ENCODE measurements at places on chromosomes 5 and 9.
A peak's percentile ranks its signal among the peaks of the same experiment; 100 is the strongest.

- DNase-seq = peak; percentile 60
Observed at GRCh38 chr9:93096131-93096802, at the start of gene CARD19. TSS of gene CARD19 (plus strand) at chr9:93096217. CDS start at chr9:93096346, 129 bp downstream.

GRCh38 chr5:132027027-132027426 lies 15.6 kb upstream of the ACSL6 start:
- no peak for DNase-seq

- no peak for DNase-seq
Observed at GRCh38 chr5:57825031-57825686, 342.5 kb upstream of the ACTBL2 start.

- DNase-seq = no peak
Observed at GRCh38 chr9:38112049-38112448, 43.0 kb upstream of the SHB start.

GRCh38 chr9:121088576-121088975 lies 13.8 kb downstream of the CNTRL start:
- no peak for DNase-seq

DNA sequence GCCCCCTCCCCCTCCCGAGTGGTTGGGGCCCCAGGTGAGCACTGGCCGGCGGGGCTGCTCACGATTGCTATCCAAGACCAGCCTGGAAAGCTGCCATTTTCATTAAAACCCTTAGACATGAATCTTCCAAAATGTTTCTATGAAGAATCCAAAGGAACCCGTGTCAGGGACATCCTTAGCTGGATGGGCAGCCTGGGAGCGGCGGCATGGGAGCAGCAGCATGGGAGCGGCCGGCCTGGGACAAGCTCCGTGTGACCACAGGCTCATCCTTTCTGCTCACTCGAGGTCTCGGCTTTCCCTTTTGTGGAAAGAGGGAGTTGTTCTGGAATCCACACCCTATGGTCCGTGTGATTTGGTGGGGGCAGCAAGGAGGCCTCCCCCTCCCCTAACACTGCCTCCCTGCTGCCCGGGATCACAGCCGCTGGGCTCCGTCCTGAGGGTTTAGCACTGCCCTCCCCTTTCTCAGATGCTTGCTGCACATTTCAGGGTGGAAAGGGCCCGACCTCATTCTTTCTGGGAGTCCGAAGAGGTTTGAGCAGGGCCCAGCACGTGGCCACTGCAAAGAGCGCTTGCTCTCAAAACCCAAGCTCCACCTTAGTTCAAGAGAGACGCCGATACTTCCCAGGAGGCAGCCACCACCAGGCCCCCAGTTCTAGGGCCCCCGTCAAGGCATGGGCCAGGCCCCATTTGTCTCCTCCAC lies 127.7 kb downstream of the RXRA start:
- no peak for DNase-seq

DNA sequence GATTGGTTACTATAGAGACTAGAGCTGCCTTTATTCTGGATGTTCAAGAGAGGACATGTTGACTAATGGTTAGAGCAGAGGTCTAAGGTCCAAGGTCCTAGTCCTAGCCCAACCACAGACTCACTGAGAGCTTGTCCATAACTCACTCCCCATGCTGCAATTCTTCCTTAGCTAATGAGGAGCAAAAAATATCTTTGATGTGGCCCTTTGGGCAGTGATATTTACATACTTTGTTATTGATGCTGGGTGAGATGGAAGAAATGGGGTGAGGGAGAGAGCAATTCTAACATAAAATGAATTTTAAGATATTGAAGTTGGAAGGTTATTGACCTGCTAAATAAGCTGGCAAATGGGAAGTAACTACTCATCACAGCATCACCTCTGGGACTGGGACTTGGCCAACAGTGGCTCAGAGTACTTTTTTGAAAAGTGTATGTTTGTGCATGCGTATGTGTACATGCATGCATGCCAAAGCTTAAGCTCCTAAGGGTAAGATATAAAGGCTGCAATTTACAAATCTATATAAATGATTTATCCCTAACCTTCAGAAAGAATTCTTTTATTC lies 58.0 kb upstream of the ANKRD55 start:
- DNase-seq = no peak

DNA sequence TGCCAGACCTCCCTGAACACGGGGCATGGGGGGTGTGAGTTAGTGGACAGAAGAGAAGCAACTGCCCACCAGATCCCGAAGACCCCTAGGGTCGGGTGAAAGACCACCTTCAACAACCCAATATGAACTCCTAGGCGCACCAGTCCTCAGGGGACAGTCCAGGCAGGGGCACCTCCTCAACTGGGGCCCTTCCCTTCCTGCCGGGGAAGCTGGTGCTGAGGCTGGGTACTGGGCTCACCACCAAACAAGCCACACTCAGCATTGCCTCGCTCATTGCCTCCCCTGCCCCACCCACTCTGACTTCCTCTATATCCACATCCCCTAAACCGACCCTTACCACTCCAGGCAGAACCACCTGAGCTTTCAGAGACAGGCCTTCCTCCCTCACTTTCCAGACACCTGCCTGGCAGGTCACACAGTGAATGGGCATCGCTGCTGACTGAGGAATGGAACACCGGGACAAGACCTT lies 42.5 kb downstream of the SEMA4D start:
- DNase-seq = no peak

GRCh38 chr9:131864531-131864930 lies 124.7 kb upstream of the RAPGEF1 start:
- no peak for DNase-seq

GRCh38 chr5:123882319-123882964 lies 370.5 kb downstream of the CSNK1G3 start:
- DNase-seq = no peak

- no peak for DNase-seq
Observed at GRCh38 chr5:178231539-178232123, 971 bp downstream of the PHYKPL start.

- DNase-seq = no peak
Observed at GRCh38 chr9:36328798-36329411, 70.7 kb upstream of the GNE start.

- DNase-seq = no peak
Observed at GRCh38 chr5:151168602-151169344, 11.2 kb upstream of the ANXA6 start.

DNA sequence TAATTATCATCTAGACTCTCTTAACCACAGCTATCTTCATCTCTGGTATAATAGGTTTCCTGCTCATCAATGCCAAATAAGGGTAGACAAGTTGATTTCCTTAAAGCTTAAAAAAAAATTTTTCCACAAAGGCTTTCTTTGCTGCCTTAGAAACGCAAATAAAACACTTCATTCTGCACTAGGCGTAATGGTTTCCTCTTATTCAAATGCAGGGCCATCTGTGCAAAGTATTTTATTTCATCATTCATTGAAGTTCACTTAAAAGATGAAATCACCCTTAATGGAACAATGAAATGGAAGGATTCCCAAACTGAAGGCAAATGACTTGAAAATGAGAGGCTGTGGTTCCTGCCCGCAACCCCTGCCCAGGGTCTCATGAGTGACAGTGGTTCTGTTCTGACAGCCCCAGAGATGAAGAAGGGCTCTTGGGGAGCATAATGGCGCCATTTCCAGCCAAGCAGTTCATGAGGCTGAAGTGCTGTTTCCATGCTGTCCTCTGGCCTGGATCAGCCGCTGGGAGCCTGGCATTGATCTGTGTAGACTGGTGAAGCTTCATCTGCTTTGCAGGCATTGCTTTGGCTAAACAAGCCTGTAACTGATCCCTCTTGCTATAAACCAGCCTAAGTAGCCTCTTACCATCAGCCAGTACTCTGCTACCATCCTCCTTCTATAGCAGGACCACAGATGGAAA lies 276.9 kb upstream of the WWC1 start:
- DNase-seq = no peak

DNA sequence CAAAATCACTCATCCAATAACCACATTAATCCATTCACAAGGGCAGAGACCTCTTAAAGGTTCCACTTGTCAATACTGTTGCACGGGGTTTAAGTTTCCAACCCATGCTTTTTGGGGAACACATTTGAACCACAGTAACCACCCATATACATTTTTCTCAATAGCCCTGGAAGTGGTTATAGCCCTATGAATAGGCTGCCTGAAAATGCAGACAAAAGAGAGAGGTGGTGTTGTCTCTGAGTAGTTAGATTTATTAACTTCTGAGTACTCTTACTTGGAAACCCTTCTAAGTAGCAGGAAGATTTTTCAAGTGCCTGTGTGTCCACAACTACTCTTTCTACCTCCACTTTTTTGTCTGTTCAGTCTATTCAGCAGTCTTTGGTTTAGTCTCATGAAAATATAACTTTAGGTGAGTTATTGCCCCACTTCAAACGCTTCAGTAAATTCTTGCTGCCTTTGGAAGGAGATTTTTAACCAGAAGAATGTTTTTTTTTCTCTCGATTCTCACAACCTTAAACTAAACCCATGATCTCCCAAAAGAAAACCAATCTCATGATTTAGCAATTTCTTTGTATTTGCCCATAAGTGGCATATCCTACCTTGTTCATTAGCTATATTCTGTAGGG lies 42.6 kb downstream of the ARHGEF28 start:
- no peak for DNase-seq

DNA sequence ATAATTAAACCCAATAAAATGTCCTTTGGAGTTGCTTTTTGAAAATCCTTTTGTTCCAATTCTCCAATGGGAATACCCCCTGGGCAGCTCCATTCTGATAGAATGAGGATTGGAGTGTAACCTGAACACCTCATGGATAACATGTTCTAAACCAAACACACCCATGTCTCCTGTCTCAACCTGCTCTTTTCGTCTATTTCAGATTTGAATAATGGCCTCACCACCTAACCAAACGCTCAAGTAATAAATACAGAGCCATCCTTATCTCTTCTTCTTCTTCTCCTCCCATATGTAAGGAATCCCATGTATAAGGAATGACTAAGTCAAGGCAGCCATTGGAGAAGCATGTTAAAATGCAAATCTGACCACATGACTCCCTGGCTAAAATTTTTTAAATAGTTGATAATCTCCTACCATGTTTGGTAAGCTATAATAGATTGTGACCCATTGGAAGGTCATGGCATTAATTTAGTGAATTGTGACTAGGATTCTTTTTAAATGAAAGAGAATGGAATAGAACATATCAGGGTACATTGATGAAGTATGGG lies 26.0 kb downstream of the ELL2 start:
- no peak for DNase-seq

DNA sequence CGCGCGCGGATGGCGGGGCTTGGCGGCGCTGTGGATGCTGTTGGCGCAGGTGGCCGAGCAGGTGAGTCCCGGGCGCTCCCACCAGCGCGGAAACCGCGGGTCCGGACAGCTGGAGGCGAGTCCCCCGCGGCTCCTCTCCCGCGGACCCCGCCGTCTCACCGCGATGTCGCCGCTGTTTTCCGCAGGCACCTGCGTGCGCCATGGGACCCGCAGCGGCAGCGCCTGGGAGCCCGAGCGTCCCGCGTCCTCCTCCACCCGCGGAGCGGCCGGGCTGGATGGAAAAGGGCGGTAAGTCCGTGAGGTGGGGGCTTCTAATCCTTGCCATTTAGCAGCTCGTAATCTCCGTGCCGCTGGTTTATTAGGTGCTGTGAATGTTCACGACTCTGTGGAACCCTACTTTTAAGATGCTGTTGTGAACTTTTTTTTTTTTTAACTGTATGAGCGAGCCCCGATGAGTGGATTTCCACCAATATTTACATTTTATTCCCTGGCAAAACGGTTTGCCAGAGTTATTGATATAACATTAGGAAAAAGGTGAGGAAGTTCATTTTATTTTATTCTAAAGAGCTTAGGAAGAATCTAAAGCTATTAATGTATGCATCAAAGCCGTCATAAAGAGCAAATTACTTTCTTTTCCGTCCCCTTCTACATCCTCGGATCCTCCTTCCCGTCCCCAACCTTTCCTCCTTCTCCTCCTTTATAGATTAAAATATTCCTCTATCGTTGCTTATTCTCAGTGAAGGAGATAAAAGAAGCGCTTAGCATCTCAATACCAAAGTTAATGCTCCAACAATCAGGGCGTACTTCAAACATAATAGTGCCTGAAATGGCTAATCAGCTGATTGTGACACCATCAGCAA lies 579 bp downstream of the ADAMTS16 start:
- DNase-seq = no peak

DNA sequence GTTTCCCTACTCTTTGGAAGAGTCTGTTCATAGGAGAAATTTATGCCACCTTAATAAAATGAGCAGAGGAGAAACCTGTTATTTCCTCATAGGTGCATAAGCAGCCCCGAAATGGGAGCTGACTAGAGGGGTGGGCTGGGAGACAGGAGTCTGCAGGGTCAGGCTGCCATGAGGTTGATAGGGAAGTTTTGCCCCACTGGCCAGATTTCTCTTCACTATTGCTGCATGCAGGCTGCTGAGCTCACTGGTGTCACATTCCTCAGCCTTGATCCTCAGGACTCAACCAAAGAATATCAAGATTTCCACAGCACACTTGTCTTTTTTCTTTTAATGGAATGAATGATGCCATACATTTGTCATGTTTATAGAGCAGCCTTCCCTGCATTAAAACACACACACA lies 60.7 kb downstream of the BHMT start:
- DNase-seq = no peak

GRCh38 chr5:41527201-41527779 lies 16.9 kb upstream of the PLCXD3 start:
- DNase-seq = no peak

DNA sequence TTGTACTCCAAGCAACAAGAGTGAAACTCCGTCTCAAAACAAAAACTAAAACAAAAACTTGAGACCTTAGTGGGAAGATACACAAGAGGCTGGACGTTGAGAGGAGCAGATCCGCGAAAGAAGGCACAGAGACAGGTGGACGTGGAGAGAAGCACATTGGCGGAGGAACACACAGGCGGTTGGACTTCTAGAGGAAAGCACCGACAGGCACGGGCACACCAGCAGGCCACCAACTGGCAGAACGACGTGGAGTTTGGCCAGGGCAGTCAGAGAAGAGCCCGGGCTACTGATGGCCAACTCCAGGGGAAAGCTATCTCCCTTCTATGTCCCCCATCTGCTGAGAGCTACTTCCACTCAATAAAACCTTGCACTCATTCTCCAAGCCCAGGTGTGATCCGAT lies 482.7 kb downstream of the GABRG2 start:
- DNase-seq = no peak

DNA sequence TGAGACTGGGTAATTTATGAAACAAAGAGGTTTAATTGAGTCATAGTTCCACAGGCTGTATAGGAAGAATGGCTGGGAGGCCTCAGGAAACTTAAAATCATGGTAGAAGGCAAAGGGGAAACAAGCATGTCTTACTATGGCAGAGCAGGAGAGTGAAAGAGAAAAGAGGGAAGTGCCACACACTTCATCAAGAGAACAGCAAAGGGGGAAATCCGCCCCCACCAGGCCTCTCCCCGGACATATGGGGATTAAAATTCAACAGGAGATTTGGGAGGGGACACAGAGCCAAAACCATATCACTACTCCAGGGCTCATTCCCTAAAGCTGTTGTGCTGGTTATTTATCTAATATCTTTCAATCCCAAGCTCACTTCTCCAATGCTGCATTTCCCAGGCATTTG lies 50.2 kb upstream of the NR3C1 start:
- DNase-seq = no peak
